ENCODE measurements at places on chromosomes 7 and 10.

DNA sequence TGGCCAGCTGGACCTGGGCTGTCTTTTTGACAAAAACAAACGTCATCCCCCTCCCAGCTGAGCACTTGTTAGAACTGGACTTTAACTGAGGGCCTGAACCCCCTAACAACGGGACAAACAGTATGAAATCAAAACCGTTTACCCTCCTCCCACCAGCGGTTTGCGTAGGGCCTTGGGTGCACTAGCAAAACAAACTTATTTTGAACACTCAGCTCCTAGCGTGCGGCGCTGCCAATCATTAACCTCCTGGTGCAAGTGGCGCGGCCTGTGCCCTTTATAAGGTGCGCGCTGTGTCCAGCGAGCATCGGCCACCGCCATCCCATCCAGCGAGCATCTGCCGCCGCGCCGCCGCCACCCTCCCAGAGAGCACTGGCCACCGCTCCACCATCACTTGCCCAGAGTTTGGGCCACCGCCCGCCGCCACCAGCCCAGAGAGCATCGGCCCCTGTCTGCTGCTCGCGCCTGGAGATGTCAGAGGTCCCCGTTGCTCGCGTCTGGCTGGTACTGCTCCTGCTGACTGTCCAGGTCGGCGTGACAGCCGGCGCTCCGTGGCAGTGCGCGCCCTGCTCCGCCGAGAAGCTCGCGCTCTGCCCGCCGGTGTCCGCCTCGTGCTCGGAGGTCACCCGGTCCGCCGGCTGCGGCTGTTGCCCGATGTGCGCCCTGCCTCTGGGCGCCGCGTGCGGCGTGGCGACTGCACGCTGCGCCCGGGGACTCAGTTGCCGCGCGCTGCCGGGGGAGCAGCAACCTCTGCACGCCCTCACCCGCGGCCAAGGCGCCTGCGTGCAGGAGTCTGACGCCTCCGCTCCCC, at the start of gene IGFBP1:
IGFBP1 (plus strand) TSS at position 304 of the 808 bp plus-strand sequence; CDS start at position 469, 165 bp downstream.
- no peak for DNase-seq

GRCh38 chr10:44384601-44385025, 284 bp downstream of the CXCL12 start:
- no peak for DNase-seq

- no peak for DNase-seq
These were observed 196.3 kb downstream of the DNAJC1 start for GRCh38 chr10:21807180-21807579.

GRCh38 chr10:132674311-132674710, 111.6 kb downstream of the NKX6-2 start:
- no peak for DNase-seq

DNA sequence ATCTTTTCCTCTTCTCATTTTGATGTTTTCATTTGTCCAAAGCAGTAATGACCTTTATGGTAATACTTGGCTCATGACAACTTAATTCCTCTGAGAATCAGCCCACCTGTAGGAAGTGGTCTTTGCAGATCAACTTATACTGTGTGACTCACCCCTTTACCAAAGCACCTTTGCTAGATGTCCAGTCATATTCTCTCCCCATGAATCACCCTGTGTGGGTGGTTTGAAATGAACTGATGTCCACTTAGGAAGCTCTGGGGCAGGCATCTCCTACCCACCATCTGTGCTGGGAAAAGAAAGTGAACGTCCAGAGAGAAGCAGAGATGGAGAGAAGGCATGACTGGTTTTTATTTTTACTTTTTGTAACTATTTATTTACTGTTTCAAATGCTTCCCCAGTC, 410.3 kb downstream of the KIF20B start:
- DNase-seq = no peak

- DNase-seq = peak; percentile 3
These were observed 35.7 kb downstream of the P4HA1 start for GRCh38 chr10:73060738-73061635.

DNA sequence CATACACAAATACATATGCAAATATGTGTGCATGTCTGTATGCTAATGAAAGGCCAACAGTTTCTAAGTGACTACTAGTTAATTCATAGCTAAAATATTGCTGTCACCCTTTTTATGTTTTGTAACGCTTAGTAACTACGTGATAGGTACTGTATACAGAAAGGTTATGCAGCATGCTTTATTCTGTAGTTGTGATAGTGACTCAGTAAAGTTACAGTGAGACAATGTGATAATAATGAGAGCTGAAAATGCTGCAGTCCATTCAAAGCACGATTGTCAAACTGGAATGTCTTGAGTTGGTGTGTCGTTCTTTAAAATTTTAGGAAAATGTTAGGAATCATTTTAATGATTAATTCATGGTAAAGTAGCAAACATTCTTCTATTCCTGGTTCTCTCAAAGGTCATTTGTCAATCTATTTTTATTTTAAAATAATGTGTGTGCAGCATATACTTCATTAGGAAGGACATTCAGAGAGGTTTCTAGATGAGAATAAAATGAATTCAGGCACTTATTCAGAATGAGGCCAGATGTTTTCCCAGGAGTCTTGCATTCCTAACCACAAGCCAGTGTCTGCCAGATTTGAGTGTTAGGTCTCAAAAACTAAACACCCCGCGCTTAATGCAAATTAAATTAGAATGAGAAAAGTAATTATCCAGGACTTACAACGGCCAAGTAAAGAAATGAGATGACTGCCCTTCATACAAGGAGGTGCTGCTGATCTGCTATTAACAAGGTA, 408.8 kb upstream of the FZD8 start:
- no peak for DNase-seq

DNA sequence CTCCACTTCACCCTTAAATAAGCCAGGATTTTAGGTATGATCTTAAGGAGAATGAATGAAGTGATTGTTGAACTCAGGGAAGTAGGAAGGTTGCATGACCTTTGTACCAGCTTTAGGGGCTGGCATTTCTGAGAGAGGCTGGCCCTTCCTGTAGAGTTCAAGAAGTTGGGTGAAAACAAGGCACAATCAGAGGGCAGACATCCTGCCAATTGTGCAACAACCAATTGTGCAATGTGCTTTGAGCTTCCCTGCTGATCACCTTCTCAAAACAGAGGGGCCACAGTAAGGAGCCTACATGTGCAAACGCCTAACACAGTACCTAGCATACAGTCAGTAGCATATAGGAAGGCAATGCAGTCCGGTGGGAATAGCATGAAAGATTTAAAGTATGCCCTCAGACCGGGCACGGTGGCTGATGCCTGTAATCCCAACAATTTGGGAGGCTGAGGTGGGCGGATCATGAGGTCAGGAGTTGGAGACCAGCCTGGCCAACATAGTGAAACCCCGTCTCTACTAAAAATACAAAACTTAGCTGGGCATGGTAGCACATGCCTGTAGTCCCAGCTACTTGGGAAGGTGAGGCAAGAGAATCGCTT, 5.4 kb downstream of the CPVL start:
- DNase-seq = no peak

DNA sequence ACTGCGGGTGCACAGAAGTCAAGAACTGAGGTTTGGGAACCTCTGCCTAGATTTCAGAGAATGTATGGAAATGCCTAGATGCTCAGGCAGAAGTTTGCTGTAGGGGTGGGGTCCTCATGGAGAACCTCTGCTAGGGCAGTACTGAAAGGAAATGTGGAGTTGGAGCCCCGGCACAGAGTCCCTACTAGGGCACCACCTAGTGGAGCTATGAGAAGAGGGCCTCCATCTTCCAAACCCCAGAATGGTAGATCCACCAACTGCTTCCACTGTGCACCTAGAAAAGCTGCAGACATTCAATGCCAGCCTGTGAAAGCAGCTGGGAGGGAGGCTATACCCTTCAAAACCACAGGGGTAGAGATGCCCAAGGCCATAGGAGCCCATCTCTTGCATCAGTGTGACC, 1336.0 kb upstream of the CELF2 start:
- no peak for DNase-seq

DNA sequence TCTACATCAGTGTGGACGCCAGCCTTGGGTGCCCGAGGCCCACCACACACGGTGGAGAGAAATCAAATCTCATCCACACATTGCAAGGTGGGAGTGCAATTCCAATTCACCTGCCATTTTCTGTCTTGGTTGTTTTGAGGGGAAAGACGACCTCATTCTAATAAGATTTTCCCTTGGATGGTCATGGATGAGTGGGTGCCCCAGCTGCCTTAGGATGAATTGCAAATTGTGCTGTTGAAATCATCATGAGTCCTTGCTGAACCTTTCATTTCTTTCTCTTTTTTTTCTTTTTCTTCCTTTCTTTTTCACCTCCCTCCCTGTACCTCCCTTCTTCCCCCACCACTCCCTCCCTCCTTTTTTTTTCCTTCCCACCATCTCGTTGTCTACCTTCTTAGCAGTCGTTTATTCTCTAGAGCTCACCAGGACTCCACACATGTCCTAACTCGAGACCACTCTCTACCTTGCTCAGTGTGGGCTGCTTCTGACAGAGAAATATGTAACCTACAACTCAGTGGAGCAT, 266.9 kb upstream of the NFE2L3 start:
- no peak for DNase-seq

GRCh38 chr7:120993553-120994191, 5.2 kb downstream of the CPED1 start:
- DNase-seq = no peak

DNA sequence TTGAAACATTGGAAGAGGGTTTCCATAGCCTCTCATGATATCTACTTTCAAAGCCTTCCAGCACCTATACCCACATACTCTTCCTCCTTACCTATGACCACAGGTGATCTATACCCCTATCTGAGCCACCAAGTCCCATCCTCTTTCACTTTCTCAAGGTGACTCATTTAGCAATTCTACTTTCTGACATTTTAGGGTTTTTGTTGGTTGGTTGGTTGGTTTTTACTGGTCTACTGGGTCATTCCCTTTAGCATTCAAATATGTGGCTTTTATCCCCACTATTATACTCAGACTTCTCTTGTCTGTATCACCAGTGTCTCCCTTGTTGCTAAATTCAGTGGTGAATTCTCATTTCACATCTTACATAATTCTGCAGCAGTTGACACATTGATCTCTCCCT, 130.4 kb upstream of the STEAP4 start:
- DNase-seq = no peak

GRCh38 chr7:936386-937054, 18.0 kb downstream of the ADAP1 start:
- DNase-seq = peak; percentile 45

- peak; percentile 60 for DNase-seq
These were observed 209.1 kb downstream of the CCSER2 start for GRCh38 chr10:84537447-84537931.

- DNase-seq = no peak
These were observed 28.3 kb downstream of the PTPRN2 start for GRCh38 chr7:158559356-158559755.

GRCh38 chr7:136953386-136953785, 84.9 kb downstream of the CHRM2 start:
- DNase-seq = no peak

- no peak for DNase-seq
These were observed 74.4 kb downstream of the SEPTIN7 start for GRCh38 chr7:35875292-35875691.

DNA sequence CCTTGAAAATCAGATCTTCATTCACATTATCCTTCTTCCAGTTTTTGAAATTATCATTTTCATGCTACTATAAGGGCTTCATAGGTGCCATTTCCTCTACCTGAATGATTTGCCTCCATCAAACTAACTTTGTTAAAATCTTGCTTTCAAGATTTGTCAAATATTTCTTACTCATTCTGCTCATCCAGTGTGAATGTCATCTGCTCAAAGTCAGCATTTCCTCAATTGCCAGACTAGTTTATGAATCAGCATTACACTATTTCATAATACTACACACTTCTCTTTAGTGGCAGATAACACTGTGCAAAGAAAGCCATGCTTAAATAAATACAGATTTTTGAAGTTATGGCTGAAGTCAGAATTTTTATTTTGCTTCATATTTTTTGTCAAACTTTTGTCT, 21.3 kb upstream of the LIPF start:
- DNase-seq = no peak

- DNase-seq = peak; percentile 27
These were observed 645 bp downstream of the SLC26A4 start for GRCh38 chr7:107661081-107661864.

DNA sequence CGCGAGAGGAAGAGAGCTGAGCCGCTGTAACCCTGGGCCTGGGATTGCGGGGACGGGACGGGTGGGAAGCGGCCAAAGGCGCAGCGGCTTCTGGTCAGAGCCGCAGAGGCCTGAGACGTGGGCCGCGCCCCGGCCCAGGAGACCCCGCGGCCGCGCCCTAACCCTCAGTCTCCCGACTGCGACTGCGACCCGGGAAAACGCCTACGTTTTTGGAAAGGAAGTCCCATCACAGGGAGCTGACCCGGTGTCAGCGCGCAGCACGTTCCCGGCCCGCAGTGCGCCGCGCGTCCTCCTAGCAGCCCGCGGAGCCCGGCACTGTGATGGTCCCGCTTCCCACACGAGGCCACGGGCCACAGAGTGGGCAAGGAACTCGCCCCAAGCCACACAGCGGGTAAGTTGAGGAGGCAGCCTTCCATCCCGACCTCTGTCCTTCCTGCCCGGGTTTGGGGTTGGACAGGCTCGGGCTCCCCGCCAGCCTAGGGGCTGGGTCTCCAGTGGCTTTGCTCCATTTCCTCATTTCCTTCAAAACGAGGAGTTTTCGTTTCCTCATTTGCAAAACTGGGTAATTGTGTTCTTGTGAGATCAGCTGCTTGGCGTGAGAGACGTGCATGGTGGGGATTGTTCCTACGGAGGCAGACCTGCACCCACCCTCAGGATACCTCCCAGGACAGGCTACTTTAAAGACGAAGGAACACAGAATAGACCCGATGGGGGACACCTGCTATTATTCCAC, 1.2 kb downstream of the GPNMB start:
- no peak for DNase-seq

- DNase-seq = no peak
These were observed 43.8 kb downstream of the CYTH3 start for GRCh38 chr7:6228361-6229229.

- no peak for DNase-seq
These were observed 348.5 kb upstream of the PRKCQ start for GRCh38 chr10:6928586-6928985.

DNA sequence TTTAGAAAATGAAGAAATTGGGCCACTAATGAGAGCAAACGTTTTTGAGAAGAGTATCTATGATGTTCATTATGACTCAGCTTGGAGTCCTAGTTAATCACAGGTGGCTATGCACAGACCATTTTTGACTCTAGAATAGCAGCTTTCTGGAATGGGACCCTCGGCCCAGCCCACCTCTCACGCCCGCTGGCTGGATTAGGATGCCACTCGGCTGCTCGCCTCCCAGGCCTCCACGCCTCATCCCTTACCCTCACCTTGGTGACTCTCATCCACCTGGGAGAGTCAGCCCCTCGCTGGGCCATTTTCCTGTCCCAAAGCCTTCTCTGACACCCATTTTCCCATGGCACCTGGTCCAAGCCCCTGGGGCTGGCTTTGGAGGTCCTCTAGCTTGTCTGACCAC, 173.6 kb downstream of the ADAM12 start:
- no peak for DNase-seq

GRCh38 chr10:3468919-3469638, 296.5 kb upstream of the PITRM1 start:
- DNase-seq = no peak

- no peak for DNase-seq
These were observed 116.7 kb downstream of the SEMA3E start for GRCh38 chr7:83532219-83532618.

DNA sequence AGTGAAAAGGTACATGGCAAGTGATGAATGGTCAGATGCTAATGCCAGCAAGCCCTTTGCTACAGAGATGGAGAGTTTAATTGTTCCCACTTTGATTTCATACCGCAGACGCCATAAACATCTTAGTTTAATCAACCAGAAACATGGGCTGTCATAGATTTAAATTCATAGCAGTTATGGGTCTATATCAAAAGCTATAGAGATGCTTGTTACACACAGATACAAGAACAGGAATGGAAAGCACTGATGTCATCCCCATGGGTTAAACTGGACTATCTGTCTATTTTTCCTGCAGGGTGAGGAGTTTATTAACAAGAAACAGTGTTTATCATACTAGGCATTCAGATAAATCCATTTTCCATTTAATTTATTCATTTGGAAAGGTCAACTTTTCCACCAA, 409.2 kb downstream of the NRG3 start:
- no peak for DNase-seq

Data from NCI-H1436 (cell line).